T-cell (primary cell): ENCODE measurements at places on chromosomes 2 and 18.

DNA sequence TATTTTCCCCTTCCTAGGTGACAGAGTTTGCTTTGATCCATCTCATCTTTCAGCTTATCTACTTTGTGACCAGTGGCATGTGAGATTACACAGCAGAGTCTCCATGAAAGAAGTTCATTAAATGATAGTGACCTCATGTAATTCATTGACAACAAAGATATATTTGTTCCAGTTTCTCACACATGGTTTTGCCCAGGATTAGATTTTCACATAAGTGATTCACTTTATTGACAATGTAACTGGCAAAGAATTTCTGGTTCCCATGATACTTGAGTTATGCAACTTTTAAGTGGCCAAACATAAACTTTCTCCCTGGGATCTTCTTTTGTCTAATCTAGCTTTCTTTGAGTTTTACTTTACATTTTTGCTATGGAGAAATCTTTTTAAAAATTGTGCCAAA lies 50.0 kb downstream of the MC4R start:
- no peak for DNase-seq

DNA sequence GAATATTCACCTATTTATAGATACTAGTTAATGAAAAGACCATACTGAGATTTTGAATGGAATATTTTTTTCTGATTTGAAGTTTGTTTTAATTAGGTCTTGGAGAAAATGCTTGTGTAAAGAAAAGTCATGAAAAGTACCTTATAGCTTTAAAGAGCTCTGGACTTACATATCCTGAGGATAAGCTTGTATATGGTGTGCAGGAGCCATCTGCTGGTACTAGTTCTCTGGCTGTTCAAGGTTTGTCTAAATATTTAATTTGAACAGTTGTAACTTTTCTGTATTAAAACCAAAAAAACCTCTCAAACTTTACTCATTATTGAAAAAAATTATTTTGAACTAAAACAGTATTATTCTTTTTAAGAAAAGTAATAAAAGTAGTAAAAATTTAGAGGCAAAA lies 50.1 kb downstream of the UBR3 start:
- no peak for DNase-seq

DNA sequence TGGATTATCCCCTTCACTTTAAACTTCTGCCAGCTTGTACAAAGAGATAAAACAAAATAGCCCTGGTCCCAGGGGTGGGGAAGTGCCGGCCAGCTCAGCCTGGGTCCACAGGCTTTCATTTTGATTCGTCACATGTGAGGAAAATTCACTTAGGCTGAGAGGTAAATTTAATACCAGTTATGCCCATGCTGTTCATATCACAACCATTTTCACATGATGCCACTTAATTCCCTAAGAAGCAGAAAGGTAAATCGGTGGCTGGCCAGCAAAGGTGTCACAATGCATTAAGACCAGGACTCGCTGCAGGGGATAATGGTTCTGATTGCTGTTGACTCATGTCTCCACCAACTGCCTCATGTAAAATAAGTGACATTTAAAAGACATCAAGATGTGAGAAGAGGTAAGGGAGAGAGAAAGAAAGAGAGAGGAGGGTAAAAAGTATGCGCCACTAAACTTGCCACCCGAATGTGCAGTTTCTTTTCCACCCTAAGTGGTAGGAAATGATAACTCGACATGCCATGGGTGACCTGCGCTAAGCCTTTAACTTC lies 261.0 kb upstream of the SIX3 start:
- no peak for DNase-seq

GRCh38 chr2:156537141-156537540 lies 101.0 kb downstream of the GPD2 start:
- no peak for DNase-seq

GRCh38 chr2:240946654-240947053 lies 40.5 kb downstream of the CROCC2 start:
- no peak for DNase-seq

GRCh38 chr2:46718784-46719183 lies 196.8 kb downstream of the MCFD2 start:
- DNase-seq: no peak

DNA sequence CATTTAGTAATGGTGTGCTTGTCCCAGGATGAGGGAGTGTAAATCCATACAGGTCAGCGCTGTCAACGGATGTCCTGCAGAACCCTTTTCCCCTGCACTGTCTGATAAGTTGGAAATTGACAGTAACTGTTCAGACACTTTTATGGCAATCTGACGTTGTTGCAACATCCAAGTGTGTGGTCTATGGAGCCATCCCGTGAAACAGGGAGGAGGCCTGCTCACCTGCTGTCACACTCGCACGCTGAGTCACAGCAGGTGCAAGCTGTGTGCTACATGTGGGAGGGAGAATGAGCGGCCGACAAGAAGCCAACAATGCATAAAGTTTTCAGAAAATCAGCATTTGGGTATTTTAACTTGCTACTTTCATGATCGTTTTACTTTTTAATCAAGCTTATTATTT lies 43.7 kb upstream of the RMDN2 start:
- DNase-seq: no peak

- no peak for DNase-seq
Observed at GRCh38 chr2:241135737-241136136, 13.5 kb downstream of the PASK start.

DNA sequence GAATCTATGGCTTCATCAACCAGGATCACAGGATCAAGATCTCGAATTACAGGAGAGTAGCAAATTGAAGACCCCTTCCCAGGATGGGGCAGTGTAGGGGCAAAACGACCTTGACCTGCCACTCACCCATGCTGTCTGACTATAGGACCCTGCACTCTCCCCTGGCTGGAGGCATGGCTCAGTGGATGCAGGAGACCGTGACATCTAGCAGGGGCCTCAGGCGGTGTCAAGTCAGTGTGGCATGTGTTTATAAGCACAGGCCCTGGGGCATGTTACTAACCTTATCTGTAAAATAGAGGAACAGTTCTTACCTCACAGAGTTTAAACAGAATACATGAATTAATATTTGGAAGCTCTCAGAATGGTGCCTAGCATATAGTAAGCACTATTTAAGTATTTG lies 3.5 kb downstream of the HAAO start:
- no peak for DNase-seq

DNA sequence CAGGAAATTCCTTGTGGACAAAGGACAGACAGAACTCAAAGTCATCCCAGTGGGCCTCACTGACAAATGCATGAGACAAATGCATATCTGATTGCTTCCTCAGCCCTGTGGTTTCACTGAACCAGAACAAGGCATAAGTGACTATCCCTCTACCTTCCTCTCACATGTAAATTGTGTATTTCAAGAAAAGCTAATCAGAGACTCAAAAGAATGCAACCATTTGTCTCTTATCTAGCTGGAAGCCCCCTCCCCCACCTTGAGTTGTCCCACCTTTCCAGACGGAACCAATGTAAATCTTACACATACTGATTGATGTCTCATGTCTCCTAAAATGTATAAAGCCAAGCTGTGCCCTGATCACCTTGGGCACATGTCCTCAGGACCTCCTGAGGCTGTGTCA lies 102.0 kb upstream of the TMEM200C start:
- DNase-seq: no peak

- DNase-seq: no peak
Observed at GRCh38 chr2:167331636-167332232, 443.5 kb downstream of the XIRP2 start.

- no peak for DNase-seq
Observed at GRCh38 chr2:20577495-20578235, 73.2 kb downstream of the HS1BP3 start.

DNA sequence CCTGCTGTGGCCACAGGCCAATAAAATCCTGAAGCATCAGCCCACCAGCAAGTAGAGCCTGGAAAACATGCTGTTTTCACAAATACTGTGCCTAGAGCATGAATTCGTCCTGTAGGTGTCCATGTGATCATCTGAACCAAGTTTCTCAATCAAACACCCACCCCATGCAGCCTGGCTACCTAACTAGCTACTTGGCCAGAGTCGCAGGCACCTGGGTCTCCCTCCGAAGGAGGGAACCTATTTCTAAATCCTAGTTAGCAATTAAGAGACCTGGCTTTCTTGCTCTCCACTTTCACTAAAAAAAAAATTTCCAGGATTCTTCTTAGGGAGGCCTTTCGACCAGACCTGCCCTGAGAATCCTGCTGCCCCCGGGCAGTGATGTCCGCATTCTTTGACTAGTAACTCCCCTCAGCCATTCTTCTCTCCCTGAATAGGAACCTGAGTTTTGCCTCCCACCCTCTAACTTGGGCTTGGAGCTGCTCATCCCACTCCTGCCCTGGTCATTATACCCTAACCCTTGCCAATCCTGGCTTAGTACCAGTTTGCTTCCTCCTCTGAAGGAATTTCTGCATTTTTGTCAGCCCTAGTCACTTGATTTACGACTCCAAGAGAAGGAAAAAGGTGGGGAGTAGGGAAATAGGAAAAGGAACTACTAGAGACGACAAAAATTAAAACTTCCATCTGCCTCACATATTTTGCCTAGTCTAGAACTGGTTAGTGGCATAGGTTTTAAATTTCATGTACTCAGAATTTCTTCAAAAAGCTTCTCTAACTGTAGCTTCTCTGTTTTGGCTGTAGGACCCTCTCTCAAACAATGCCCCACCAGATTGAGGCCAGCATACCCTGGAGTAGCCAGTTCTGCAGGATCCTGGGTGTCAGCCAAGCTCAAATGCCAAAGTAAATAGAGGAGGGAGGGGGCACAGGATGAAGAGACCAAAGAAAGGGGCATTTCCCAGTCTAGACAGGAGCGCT lies 25.4 kb upstream of the TANK start:
- DNase-seq: no peak

DNA sequence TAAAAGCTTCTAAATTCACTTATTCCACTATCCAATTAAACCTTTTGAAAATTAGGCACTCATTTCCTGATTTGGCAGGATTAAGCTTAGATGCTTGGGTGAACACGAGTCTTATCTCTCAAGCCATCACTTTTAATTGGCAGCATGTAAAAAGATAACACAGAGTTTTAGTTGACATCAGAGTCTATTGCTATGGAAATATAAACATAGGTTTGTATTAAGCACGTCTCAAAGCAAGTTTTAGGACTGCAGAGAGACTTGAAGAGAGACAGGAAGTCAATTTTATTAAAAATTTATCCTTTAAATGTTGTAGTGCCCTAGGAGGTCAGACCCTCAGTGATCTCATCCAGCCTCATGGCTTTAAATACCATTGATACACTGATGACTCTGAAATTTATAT lies 5.6 kb downstream of the RBKS start:
- no peak for DNase-seq

DNA sequence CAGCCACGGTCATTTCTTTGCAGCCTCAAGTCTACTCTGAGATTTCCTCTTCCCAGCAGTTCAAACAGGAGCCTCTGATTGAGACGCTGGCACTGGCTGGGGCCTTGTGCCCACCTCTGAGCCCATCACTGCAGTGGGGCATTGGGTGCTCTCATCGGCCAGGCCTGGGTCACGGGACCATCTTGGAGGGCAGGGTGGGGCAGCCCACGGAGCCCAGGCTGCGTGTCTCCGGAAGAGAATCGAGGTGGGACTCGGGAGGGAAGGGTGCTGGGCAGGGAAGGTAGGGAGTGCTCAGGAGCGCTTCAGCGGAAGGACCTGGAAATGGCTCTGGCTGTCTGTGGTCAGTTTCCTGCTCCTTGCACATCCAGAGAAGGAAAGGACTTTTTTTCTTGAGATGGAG lies 82.4 kb downstream of the RTP5 start:
- no peak for DNase-seq

DNA sequence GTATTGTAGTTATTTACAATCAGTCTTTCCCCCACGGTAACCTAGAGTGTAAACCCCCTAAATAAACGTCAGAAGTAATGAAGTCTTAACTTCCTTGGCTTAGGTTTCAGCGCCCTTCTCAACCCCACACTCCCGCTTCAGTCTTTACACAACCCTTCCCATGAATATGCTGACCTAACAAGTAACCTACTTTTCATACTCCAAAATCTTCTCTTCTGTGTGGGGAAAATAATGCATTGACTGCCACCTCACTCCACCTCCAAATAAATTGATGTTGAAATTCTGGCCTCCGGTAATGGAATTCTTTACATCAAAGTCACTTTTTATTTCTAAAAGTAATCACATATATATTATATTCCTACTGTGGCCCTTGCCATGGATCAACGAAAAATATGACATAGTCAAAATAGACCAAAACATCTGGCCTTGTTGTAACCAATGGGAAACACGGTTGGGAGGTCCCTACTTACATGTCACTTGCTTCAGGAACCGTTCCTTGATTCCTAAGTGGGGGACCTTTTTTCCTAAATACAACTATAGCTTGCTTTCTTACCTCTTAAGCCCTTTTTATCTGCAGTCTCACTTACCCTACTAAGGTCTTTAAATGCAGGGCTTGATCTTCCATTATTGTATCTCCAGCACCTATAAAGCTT lies 961 bp downstream of the GEN1 start:
- no peak for DNase-seq

- no peak for DNase-seq
Observed at GRCh38 chr2:46439582-46439981, 39.8 kb upstream of the TMEM247 start.

- no peak for DNase-seq
Observed at GRCh38 chr2:127860130-127860529, 2.2 kb upstream of the POLR2D start.

GRCh38 chr2:42970151-42970550 lies 177.8 kb upstream of the HAAO start:
- DNase-seq: no peak

DNA sequence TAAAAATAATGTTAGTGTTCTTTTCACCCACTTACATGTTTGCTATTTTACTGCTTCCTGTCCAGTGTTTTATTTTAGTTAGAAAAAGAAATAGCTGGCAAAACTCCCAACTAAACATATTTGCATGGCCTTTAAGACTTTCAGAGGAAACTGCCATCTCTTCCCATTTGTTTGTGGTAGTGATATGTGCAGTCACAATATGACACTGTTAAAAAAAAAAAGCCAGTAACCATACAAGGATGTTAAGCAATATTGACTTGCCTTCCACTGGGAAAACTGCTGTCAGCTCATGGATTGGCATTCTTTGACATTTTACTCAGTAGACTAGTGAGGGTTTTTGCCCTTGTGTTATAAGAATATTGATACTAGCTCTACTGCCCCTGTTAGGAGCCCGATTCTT lies 29.1 kb downstream of the XIRP2 start:
- DNase-seq: no peak

DNA sequence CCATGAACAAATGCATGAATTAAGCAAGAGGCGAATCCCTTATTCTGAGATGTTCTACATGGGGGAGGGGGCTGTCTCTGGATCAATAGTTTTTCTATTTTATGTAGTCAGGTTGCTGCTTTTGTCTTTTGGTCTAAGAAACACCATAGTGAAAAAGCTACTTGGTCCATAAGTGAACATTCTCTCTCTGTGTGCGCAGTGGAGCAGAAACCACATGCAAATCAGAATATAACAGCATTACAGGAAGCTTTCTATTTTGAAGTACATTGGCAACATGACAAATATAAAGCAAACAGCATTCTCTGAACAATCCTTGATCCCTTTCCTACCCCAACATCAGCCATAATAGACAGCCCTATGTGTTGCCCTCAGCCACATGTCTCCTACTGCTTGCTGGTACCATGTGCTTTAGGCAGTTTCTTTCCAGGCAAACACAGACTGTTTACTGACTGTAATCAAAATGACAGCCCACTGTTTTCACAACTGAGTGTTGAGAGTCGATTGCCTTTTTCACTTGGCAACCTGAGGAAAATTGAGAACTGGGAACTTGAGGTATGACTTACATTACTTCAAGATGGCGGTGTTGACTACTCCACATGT lies 10.6 kb downstream of the SCN3A start:
- DNase-seq: no peak

GRCh38 chr2:58089081-58089480 lies 42.5 kb downstream of the VRK2 start:
- DNase-seq: no peak
